ENCODE measurements at places on chromosomes 7 and 10.

GRCh38 chr10:11144626-11145494 is 127.2 kb downstream of the CELF2 start:
- no peak for DNase-seq

DNA sequence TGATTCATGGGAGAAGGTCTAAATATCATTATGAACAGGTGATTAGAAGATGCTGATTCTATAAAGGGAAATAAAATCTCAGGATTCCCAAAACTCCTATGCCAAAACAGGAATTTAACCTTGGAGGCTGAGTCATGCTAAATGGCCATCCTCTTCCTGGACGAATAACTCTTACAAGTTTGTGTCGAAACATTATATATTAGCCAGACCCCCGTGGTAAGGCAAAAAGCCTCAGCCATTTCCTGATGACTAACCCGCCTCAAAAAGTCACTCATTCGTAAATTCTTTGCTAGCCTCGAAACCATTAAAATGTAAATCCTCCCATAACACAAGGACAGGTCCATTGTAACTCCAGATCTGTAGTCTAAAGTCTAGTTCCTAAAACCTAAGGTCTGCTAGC is 32.0 kb downstream of the CUL2 start:
- no peak for DNase-seq

- no peak for DNase-seq
These were observed 28.0 kb upstream of the CABCOCO1 start for GRCh38 chr10:61634746-61635145.

DNA sequence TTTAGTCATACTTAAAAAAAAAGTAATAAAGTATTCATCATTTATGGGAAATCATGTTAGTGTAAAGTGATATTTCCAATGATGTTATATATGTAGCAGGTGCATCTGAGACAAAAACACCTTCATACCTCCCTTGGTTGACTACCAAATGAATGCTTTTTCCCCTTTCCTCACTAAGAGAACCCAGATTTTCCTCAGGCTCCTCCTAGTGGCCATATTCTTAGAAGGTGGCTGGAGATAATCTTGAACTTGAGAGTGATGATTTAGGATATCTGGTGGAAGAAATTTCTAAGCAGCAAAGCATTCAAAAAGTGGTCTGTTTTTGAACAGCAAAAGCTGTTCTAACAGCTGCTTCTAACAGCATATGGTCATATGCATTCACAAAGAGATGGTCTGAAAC is 16.8 kb upstream of the DNAH11 start:
- no peak for DNase-seq

DNA sequence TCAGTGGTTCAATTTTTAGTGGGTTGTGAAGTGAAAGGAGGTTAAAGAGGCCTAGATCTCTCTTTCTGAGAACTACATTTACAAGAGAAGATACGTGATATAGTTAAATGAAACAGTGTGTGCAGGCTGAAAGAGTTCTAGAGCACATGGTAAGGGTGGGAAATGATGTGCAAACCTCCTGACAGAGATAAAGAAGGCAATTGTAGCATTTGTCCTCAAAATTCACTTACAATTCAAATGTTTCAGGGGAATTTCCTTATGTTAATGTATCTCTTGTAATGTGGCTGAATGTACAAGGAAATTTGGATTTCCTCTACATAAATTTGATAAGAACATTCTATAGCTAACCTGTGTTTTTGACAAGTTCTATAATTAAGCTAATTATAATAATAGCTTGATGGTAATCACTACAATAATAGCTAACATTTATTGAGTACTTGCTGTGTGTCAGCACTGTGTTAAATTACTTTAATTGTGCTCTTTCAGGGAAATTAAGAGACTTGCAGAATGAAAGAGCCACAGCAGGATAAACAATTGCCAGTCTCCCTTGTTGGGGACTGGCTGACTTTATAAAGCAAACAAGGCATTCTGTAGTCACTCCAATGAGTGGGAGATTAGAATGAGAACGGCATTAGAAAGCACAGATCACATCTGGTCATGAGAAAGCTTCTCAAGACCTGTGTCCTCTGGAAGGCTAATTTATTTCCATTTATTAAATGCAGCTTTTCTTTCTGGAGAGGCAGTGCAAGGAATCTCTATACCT is 139.7 kb upstream of the TMEM72 start:
- no peak for DNase-seq

GRCh38 chr7:130390486-130390885 is 10.2 kb downstream of the CPA1 start:
- DNase-seq: no peak

- no peak for DNase-seq
These were observed 139.0 kb downstream of the CREB5 start for GRCh38 chr7:28551331-28551730.

DNA sequence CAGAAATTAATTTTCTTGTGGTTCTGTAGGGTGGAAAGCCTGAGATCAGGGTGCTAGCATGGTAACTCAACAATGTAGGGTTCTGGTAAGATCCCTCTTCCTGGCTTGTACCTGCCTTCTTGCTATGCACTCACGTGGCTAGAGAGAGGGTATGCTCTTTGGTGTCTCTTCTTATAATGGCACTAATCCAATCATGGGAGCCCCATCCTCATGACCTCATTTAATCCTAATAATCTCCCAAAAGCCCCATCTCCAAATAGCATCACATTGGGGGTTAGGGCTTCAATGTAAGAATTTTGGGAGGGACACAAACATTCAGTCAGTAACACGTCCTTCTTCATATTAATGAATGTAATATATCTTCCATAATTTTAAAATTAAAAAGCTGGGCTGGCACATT is 39.6 kb upstream of the FAM133B start:
- no peak for DNase-seq

DNA sequence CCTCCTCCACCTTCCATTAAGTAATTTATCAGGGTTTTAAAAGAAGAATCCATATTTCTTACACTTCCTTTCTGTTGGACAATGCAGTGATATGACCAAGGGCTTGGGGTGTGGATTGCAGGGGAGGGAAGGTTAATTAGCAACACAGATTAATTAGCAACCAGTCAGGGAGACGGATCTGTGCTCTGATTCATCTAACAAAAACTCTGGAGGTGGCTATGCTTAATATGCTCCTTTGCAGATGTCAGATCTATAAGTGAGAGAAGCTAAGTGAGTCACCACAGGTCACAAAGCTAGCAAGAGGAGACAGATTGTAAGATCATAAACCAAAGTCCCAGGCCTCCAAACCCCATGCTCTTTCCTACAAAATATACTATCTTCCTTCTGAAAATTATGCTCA is 178.8 kb upstream of the ITGB1 start:
- no peak for DNase-seq

GRCh38 chr10:69938541-69938991 is 114.1 kb upstream of the MACROH2A2 start:
- no peak for DNase-seq

- no peak for DNase-seq
These were observed 133.2 kb downstream of the NRP1 start for GRCh38 chr10:33201056-33201780.

DNA sequence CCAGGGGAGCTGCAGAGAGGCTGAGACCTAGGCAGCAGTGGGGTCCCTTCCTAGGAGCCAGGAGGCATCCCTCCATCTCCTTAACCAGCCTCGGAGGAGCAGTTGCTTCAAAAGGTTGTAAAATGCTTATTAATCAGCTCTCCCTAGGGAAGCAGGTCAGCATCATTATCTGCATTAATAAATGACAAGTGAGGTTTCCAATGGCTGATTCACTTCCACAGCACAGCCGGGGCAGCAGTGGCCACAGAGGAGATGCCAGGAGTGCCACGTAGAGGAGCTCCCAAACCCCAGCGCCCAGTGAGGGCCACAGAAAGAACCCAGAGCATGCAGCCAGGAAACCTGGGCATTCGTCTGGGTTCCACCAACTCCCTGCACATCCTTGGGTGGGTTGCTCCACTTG is 8.2 kb upstream of the NPFFR1 start:
- no peak for DNase-seq

GRCh38 chr7:26624839-26625238 is 239.6 kb downstream of the SKAP2 start:
- DNase-seq: no peak

GRCh38 chr7:131166066-131166465 is 161.6 kb upstream of the MKLN1 start:
- DNase-seq: no peak

DNA sequence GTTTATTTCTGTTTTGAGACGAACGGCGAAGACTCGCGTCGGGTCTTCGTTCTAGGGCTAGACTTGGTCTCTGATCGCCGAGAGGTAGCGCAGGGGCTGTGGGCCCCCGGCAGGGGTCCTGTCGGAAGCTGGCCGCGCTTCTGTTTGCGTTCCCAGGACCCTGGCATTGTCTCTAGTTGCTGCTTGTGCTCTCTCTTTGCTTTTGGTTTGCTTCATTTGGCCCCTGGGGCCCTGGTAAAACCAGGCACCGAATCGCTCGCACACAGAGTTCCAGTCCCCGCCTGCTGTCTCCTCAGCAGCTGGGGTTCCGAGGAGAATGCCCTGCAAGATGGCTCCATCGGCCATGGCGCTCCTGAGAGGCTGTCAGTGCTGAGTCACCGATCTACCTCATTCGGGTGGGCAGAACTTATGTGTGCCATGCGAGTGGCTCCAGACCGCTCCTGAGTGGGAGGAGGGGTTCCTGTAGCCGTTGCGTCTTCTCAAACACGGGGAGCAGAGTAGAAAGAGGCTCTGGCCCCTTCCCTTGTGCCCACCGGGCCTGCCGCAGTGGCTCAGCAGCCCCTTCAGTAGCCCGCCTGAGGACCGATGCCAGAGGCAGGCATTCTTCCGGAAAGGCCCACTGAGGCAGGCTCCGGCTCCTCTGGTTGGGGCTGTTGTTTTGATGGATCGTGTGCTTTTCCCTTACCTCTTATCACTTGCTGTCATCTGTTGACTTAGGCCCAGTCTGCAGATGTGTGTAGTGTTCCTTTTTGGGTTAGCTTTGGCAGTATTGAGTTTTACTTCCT is 826 bp downstream of the CHPF2 start:
- no peak for DNase-seq

- DNase-seq: no peak
These were observed 47.7 kb upstream of the BICC1 start for GRCh38 chr10:58464956-58465355.

- no peak for DNase-seq
These were observed 23.4 kb downstream of the UROS start for GRCh38 chr10:125799451-125800182.

DNA sequence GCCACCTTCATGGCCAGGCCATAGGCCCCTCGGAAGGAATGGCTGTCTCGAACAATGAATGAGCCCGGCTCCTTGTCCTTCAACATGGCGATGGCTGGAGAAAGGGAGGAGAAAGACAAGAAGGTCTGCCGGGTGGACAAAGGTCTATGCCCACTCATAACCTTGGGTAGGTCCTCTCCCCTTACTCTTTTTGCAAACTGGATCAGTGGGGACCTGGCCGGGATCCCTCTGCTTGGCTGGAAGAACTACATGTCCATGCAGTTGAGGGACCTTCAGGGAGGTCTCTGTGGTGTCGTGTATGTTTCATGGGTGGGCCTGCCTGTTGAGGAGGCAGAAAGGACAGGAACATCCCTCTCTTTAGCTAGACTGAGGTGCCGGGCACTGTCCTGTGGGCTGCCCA is 284.8 kb downstream of the TNS3 start:
- no peak for DNase-seq

GRCh38 chr10:90701428-90701827 is 156.4 kb downstream of the HTR7 start:
- no peak for DNase-seq

- no peak for DNase-seq
These were observed 10.9 kb upstream of the AOAH start for GRCh38 chr7:36735172-36735571.

DNA sequence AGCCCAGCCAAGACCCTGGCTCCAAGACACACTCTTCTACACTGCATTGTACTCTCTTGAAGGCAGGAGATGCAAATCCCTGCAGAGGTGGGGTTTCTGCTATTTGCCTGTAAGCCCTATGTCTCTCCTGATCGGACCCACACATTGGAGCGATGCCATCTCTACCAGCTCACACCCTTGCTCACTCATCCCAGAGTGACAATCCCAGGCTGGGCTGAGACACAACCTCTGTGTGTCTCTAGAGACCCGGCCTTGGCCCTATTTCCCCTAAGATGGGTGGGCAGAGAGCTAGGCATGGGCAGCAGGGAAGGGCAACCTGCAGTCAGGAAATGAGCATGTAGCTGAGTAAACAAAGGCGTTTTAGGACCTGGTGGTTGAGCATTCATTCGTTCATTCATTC is 25.6 kb downstream of the CCDC3 start:
- DNase-seq: no peak

- no peak for DNase-seq
These were observed 98.7 kb upstream of the NPTX2 start for GRCh38 chr7:98518159-98518947.

DNA sequence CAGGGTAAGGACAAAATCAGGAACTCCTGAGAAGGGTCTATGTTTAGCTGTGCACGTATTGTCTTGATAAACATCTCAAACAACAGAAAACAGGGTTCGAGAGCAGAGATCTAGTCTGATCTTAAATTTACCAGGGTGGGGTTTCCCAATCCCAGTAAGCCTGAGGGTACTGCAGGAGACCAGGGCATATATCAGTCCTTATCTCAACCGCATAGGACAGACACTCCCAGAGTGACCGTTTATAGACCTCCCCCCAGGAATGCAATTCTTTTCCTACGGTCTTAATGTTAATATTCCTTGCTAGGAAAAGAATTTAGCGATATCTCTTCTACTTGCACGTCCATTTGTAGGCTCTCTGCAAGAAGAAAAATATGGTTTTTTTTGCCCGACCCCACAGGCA is 35.5 kb downstream of the VIM start:
- DNase-seq: no peak

GRCh38 chr7:144416341-144416740 is 12.8 kb upstream of the NOBOX start:
- no peak for DNase-seq

DNA sequence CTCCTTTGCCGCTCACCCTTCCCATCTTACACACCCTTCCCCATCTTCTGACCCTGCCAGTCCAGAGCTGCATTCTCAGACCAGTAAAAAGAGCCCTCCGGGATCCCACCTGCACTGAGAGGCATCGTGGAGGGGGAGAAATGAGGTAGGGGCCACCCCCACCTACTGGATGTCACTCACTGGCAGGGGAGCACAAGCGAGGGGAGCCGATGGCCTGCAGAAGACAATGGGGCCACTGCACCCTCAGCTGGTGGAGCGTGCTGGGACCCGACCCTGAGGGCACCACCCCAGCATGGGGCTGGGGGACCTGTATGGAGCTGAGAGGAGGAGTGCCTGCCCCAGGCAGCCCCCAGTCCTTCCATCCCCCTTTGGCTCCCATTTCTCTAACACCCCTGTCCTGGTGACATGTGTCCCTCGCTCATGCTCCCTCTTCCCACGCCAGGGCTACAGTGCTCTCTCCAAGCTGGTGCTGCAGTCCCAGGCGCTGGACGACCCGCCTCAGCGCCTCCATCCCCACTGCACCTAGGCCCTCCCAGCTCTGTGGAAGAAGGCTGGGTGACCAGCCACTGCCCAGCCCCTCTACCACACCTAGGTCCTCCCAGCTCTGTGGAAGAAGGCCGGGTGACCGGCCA is 49.8 kb downstream of the RASGEF1A start:
- DNase-seq: no peak

GRCh38 chr7:35529713-35530112 is 165.2 kb downstream of the HERPUD2 start:
- no peak for DNase-seq

GRCh38 chr7:140137078-140137477 is 39.7 kb downstream of the KDM7A start:
- DNase-seq: no peak
